Activated CD4-positive, alpha-beta T cell treated with anti-CD3 and anti-CD28 coated beads, Interleukin-2, amount 10 ng/mL, durations not matched to agents 24 days and 14 days (primary cell): ENCODE measurements at places on chromosomes 12 and 14. TPM values are rescaled to one million over a fixed set of nuclear protein-coding genes. Genes with fewer than 3 reads are reported as not detected.

GRCh38 chr12:118375348-118375747 lies 1.0 kb upstream of the SUDS3 start:
- no peak for DNase-seq
- peaks cover 12% of the 10 kb centered on the region for H3K27me3 ChIP-seq
- no peak overlapping the region for H3K27ac ChIP-seq

DNA sequence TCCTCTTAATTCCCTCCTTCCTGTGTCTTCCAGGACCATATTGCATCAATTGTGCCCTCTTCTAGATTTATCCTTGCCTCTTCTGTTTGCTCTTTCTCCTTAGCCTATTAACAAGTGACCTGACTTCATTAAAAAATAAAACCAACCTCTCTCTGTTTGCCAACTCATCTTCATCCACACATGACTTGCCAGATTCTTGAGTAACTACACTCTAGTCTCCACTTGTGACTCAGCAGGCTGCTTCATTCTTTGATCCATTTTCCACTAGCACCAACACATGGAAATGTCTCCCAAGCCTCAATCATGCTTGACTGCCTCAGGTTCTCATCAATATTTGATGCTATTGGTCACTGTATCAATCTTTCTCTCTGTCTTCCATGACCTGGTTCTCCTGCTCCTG lies 492.4 kb upstream of the TMPO start:
- no peaks in the 10 kb centered on the region for H3K27me3 ChIP-seq
- H3K36me3 ChIP-seq = no peaks in the 10 kb centered on the region
- DNase-seq = no peak
- no peak overlapping the region for H3K4me3 ChIP-seq
- H3K4me1 ChIP-seq = no peaks in the 10 kb centered on the region

Gene TAS2R46
- 1.3 and 2.2 TPM in 2 replicates for total RNA-seq

Gene AKAP3
- total RNA-seq = 0.42 and 1.1 TPM in 2 replicates

DNA sequence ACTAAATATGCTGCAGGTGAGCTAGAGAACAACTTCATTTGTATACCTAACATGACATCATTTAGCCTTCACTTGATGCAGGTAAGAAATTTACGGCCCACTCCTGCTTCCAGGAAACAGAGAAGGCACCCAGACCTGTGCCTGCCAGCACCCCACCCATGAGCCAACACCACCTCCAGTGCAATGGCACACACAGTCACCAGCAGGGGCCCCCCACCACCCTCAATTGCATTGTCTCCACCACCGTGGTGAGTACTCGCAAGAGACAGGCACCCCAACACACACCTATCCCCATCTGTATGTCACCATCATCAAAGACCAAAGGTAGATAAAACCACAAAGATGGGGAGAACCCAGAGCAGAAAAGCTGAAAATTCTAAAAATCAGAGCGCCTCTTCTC lies 107.6 kb downstream of the KLHL28 start:
- no peaks in the 10 kb centered on the region for H3K36me3 ChIP-seq
- H3K4me3 ChIP-seq = no peak overlapping the region
- H3K27ac ChIP-seq = no peak overlapping the region

GRCh38 chr12:48824112-48824511 lies 5.8 kb downstream of the CACNB3 start:
- H3K27me3 ChIP-seq = peaks cover 3% of the 10 kb centered on the region
- no peak for DNase-seq
- no peak overlapping the region for H3K4me3 ChIP-seq
- no peak overlapping the region for H3K27ac ChIP-seq
- H3K36me3 ChIP-seq = peaks cover 8% of the 10 kb centered on the region

DNA sequence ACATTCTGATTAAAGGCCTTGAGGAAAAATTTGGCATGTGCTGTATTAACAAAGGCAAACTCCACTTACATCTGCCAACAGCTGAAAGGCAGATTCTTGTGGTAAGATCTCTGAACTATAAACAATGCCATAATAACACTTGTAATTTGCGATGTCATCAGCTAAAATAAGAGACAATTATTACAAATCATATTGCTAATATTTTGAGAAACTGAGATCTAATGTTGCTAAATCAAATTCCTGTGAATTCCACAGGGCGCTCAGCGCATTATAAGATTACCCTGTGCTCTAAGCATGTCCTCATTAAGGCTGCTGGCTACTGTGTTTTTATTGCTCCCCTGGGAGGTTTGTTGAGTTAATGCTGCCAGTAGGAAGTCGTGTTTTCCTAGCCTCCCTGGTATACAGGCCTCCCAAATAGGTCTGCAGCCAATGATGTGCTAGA lies 244.8 kb downstream of the DACT1 start:
- no peak overlapping the region for H3K27ac ChIP-seq
- no peaks in the 10 kb centered on the region for H3K4me1 ChIP-seq
- H3K36me3 ChIP-seq = no peaks in the 10 kb centered on the region
- peaks cover 1% of the 10 kb centered on the region for H3K27me3 ChIP-seq

DNA sequence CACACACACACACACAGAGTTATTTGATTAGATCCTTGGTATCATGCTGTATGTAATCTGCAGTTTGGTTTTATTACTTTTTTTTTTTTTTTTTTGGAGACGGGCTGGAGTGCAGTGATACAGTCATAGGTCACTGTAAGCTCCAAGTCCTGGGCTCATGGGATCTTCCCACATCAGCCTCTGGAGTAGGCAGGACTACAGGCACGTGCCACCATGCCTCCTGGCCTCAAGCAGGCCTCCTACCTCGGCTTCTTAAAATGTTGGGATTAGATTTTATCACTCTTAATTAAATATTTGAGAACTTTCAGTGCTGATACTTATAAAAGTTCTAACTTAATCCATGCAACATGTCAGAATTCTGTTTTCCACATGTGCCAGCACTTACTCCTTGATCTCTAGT lies 31.3 kb upstream of the PSEN1 start:
- no peaks in the 10 kb centered on the region for H3K4me1 ChIP-seq
- no peak overlapping the region for H3K27ac ChIP-seq
- H3K4me3 ChIP-seq = no peak overlapping the region
- peaks cover 59% of the 10 kb centered on the region for H3K36me3 ChIP-seq
- peak; percentile 38 for DNase-seq

Gene CCDC177
- 0.05 TPM in 1 of 2 replicates, not detected in the other for total RNA-seq

DNA sequence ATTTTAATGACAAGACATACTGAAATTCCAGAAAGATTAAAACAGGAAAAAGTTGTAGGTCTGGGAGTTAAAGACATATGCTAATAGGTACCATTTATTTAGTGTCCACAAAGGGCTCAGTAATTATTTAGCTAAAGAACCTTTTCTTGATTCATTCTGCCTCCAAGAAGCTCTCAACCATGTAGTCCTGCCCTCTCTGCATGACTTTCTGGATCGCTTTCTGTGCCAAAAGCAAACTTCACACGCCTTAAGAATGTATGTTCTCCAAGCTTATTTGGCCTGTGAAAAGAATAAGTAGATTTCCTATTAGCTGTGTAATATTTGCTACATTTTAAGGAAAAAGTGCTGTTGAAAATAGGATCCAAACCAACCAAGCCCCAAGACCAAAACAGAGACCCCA lies 291.7 kb downstream of the C12orf75 start:
- no peaks in the 10 kb centered on the region for H3K36me3 ChIP-seq
- H3K4me3 ChIP-seq = no peak overlapping the region
- no peak for DNase-seq
- H3K4me1 ChIP-seq = no peaks in the 10 kb centered on the region

Gene FSCB
- total RNA-seq = not detected in 2 replicates

Gene IAPP
- total RNA-seq = not detected in 2 replicates

- H3K4me3 ChIP-seq = no peak overlapping the region
- H3K27ac ChIP-seq = no peak overlapping the region
- H3K4me1 ChIP-seq = no peaks in the 10 kb centered on the region
- no peaks in the 10 kb centered on the region for H3K36me3 ChIP-seq
Measured at GRCh38 chr12:16523951-16524331, 82.0 kb downstream of the LMO3 start.
